ENCODE measurements at places on chromosomes 16 and 17.

GRCh38 chr17:50538549-50539410 is 6.2 kb downstream of the EPN3 start:
- peaks cover 17% of the 10 kb centered on the region for H3K27me3 ChIP-seq
- peaks cover 11% of the 10 kb centered on the region for H3K4me1 ChIP-seq
- no peaks in the 10 kb centered on the region for H3K36me3 ChIP-seq
- no peak for DNase-seq

DNA sequence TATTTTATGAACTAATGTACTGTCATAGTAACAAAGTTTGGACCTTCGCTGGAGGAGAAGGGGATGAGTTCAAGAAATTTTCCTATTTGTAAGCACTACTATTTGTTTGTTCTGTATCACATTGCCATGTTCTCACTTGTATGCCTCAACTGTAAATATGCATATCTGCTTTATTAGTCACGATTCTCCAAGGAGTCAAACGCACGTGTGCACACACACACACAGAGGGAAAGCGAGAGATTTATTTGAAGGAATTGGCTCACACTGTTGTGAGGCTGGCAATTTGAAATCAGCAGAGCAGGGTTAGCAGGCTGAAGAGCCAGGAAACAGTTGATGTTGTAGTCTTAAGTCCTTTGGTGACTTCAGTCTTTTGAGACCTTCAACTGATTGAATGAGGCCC is 24.9 kb upstream of the MYH2 start:
- H3K4me3 ChIP-seq, result no peak overlapping the region
- H3K27me3 ChIP-seq, result peaks cover 5% of the 10 kb centered on the region
- no peaks in the 10 kb centered on the region for H3K4me1 ChIP-seq
- DNase-seq, result no peak

DNA sequence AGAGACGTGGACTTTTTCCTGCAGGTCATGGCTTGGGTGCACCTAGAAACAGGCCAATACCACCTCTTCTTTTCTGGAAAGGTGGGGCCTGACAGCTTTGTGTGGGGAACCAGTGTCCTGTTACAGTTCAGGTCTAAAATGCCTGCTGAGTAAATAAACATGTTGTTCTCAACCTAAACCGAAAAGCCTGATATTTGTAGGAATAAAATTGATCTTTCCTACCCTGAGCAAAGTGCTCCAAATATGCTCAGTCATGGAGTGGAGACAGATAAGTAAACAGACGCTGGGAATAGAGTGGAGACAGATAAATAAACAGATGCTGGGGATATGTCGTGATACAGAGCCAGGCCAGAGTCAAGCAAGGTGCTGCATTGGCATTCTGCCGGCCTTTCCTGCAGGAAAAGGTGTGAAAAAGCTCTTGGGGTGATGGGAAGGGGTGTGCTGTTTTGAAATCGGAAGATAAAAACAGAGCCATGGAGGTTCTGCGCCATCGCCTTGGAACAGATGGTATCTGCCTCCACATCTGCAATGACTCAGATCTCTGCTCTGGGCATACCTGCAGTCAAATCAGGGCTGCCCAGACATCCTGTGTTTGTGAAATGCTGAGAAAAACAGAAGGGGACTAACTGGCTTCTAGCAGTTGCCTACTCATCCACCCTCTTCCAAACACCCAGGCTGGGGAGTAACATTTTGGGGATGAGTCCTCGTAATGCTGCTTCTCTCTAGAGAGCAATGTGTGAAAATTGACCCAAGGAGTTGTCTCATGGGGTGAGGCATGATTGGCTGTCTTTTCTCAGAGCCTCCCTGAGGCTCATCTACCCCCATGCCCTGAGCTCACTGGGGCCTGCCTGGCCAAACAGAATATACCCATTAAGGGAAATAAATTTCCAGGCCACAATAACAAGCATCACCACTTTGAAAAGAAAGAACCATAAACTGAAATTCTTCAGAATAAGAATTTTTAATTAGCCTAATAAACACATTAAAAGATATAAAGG is 16.8 kb upstream of the TRPV2 start:
- no peaks in the 10 kb centered on the region for H3K27me3 ChIP-seq
- DNase-seq, result peak; percentile 36
- peak overlapping the region; percentile 26 for H3K27ac ChIP-seq
- H3K4me3 ChIP-seq, result no peak overlapping the region
- peaks cover 8% of the 10 kb centered on the region for H3K4me1 ChIP-seq

DNA sequence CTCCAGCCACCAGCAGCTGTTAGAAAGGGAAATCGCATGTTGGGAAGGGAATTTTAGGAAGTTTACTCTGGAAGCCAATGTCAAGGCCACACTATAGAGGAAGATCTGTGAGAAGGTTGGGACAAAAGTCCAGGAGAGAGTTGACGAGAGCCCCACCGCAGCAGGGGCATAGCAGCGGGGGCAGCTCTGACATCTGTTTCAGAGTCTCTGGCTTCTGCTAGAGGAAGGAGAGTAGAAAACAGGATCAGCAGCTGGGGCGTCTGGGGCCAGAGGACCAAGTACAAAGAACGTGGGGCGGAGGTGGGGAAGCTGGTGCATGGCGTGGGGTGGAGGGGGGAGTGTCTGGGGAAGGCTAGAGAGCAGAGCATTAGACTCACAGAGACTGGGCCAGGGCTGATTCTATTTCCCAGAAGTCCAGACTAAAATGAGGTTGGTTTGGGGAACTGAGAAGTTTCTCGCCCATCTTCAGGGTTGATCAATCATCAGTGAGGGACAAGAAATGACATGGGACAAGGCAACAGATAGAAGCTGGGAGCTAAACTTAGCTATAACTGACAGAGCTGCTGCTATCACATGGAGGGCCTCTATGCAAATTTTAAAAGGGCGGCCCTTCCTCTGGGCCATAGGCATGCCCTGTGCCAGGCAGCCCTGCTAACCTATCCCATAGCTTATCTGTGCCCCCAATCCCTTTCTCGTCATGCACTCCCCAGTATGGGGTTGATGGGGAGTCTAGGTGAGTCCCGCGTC is 1.2 kb downstream of the RABEP2 start:
- no peak for DNase-seq
- H3K4me3 ChIP-seq, result peak overlapping the region; percentile 94
- H3K27me3 ChIP-seq, result no peaks in the 10 kb centered on the region
- H3K4me1 ChIP-seq, result peaks cover 22% of the 10 kb centered on the region
- peaks cover 15% of the 10 kb centered on the region for H3K36me3 ChIP-seq

DNA sequence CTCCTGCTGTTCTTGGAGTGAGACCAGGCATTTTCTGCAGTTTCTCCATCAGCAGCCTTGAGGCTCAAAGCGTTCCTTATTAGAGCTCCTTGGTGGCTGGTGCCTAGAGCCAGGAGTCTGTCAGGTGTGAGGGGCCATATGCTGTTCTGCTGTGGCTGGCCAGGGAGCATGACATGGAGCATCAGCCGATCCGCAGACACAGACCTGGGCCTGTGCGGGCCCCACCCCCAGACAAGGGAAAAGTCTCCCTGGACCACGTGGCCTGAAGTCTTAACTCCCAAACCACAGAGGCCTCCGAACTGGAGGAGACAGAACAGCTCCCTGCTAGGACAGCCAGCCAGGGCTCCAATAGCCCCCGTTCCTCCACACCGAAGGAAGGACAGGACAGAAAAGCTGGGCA is 162.7 kb upstream of the CIBAR2 start:
- H3K27ac ChIP-seq, result no peak overlapping the region
- no peak overlapping the region for H3K4me3 ChIP-seq
- no peaks in the 10 kb centered on the region for H3K36me3 ChIP-seq
- H3K4me1 ChIP-seq, result no peaks in the 10 kb centered on the region
- no peaks in the 10 kb centered on the region for H3K27me3 ChIP-seq

DNA sequence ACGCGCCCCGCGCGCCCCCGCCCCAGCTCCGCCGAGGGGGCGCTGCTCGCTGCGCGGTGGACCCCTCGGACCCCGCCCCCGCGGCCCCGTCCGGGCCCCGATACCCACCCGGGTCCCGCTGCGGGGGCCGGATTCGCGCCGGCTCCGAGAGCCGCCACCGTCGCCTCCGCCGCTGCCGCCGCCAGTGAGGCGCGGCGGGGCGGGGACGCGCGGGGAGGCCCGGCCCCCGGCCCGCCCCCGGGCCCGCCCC is at the start of gene TBC1D16:
Gene TBC1D16 (minus strand): TSS at position 186 of the 250 bp plus-strand sequence. CDS start 22,325 bp downstream, outside the sequence.
- peak within 1 kb of the TSS; percentile 75 for H3K4me3 ChIP-seq
- no peak for DNase-seq
- peaks cover 41% of the 10 kb centered on the region for H3K27me3 ChIP-seq
- H3K27ac ChIP-seq, result peak within 1 kb of the TSS; percentile 60

GRCh38 chr17:78208486-78208885 is 5.6 kb upstream of the BIRC5 start:
- DNase-seq, result no peak
- H3K27me3 ChIP-seq, result no peaks in the 10 kb centered on the region
- no peaks in the 10 kb centered on the region for H3K36me3 ChIP-seq
- no peak overlapping the region for H3K4me3 ChIP-seq

GRCh38 chr16:22380529-22380928 is 6.1 kb upstream of the CDR2 start:
- peaks cover 23% of the 10 kb centered on the region for H3K4me1 ChIP-seq
- H3K27me3 ChIP-seq, result no peaks in the 10 kb centered on the region
- no peak for DNase-seq
- peaks cover 2% of the 10 kb centered on the region for H3K36me3 ChIP-seq
- H3K4me3 ChIP-seq, result no peak overlapping the region
- no peak overlapping the region for H3K27ac ChIP-seq

DNA sequence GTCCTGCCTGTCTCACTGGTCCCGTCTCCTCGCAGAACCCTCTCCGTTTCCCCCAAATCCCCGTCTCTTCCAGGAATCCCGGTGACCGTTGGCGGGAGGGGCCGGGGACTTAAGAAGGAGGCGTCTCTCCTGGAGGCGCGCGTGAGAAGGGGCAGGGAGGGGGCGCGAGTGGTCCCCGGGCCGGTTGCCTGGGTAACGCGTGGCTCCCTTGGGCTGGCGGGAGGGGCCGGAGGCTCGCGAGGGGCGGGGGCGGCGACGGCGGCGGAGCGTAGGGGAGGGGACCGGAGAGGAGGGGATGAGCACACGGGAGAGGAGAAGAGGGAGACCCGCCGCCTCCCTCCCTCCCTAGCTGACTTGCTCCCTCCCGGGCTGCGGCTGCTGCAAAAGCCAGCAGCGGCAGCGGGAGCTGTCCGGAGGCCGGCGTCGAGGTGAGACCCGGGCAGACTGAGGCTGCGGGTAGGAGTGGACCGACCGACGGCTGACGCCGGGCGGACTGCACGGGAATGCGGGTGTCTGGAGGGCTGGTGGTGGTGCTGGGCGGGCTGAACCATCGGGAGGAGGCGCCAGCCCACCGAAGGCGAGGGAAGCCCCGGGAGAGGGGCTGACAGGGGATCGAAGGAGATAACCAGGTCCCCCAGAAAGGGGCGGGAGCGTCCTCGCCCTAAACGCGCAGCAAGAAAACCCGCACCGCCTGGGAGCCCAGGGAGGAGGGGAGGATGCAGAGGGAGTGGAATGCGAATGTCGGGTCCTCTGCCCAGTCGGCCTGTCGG is at the start of gene PRRT2:
Gene PRRT2 (plus strand): TSS at position 298 of the 770 bp plus-strand sequence. CDS start 862 bp downstream, outside the sequence.
- peak within 1 kb of the TSS; percentile 71 for H3K4me3 ChIP-seq
- peaks cover 74% of the 10 kb centered on the region for H3K4me1 ChIP-seq
- peak; percentile 52 for DNase-seq
- peaks cover 13% of the 10 kb centered on the region for H3K27me3 ChIP-seq
- H3K27ac ChIP-seq, result peak within 1 kb of the TSS; percentile 57

DNA sequence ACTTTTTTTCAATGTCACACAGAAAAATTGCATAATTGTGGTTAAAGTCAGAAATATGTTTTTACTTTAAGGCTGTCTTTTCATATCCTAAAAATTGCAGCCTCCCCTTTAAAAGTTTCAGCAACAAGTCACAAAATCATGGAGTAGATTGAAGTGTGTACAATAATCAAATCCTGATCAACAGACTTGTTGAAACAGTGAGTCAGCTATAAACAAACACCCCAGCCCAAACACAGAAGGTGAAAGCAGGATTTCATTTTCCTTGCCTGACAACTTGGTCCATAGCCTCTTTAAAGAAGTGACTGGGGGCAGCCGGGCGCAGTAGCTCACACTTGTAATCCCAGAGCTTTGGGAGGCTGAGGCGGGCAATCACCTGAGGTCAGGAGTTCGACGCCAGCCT is 59.9 kb downstream of the WNT3 start:
- no peak overlapping the region for H3K4me3 ChIP-seq
- DNase-seq, result no peak
- no peaks in the 10 kb centered on the region for H3K27me3 ChIP-seq
- peaks cover 3% of the 10 kb centered on the region for H3K4me1 ChIP-seq
- H3K36me3 ChIP-seq, result peaks cover 21% of the 10 kb centered on the region
- no peak overlapping the region for H3K27ac ChIP-seq

DNA sequence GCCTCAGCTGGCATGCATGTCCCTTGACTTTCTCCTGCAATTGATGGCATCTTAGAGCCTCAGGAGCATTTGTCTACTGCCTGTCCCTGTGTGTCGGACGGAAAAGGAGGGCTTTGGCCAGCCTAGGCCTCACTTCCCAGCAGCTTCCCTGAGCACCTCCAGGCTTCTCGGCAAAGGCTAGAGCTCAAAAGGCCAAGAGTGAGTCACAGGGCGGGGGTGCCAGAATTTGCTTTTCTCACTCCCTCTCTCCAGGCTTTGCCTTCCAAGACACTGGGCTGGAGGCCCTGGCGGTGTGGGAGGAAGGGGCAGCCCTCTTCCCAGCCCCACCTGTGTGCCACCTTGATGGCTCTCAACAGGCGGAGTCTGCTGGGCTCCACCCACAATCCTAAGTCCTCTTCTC is 107.3 kb upstream of the MAF start:
- no peak overlapping the region for H3K27ac ChIP-seq
- H3K36me3 ChIP-seq, result no peaks in the 10 kb centered on the region
- no peaks in the 10 kb centered on the region for H3K27me3 ChIP-seq
- no peak for DNase-seq

DNA sequence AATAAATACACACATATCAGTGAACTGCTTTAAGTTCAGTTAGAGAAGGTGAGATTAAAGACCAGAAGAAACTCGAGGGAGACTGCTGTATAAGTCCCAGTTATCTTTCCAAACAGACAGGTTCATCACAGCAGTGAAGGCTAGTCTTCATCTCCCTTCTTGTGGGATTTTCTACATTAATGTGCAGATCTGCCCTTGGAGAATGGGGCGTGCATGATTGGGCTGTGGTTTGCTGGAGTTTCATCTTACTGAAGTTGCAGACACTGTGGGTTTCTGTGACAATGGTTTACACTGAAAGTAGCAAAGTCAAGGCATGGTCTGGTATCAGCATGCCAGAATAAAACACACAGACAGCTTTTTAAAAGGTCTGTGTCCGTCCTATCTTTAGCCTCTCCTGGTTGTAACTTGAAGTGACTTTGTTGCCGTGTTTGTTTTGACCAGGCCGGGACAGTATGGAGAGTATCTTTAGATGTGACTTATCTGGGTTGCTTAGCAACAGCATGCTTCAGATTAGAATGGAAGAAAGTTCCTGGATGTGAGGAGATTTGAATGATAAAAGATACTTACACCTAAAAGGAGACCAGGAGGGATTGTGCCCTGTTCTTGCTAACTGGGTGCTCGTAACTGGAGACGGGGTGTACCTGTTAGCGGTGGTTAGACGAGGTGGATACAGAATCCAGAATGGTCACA is 16.1 kb downstream of the NAA60 start:
- peaks cover 58% of the 10 kb centered on the region for H3K4me1 ChIP-seq
- peaks cover 5% of the 10 kb centered on the region for H3K36me3 ChIP-seq
- no peaks in the 10 kb centered on the region for H3K27me3 ChIP-seq
- peak; percentile 51 for DNase-seq

Data from activated CD4-positive, alpha-beta T cell treated with anti-CD3 and anti-CD28 coated beads, Interleukin-2, amount 10 ng/mL, durations not matched to agents 7 days and 5 days (primary cell).